ENCODE measurements at places on chromosomes 4 and X. TPM values are rescaled to one million over a fixed set of nuclear protein-coding genes. Genes with fewer than 3 reads are reported as not detected.

DNA sequence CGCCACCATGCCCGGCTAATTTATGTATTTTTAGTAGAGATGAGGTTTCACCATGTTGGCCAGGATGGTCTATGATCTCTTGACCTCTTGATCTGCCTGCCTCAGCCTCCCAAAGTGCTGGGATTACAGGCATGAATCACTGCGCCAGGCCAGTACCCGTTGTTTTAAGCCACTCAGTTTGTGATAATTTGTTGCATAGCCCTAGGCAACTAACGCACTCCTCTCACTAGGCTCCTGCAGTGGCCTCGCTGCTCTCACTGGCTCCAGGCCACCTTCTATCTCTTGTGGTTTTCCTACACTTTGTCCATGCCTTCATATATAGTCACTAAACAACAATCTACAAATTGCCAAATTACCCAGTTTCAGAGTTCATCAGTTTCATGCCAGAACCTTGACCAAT, 58.1 kb downstream of the DCHS2 start:
- no peak for DNase-seq

FGF5 gene
- 63.7 TPM for polyA plus RNA-seq

GRCh38 chrX:11929476-11929875, 171.4 kb downstream of the MSL3 start:
- DNase-seq: no peak

CLIC2 gene
- polyA plus RNA-seq: 0.57 TPM
